ENCODE measurements at places on chromosomes 13 and 19.
A peak's percentile ranks its signal among the peaks of the same experiment; 100 is the strongest.

DNA sequence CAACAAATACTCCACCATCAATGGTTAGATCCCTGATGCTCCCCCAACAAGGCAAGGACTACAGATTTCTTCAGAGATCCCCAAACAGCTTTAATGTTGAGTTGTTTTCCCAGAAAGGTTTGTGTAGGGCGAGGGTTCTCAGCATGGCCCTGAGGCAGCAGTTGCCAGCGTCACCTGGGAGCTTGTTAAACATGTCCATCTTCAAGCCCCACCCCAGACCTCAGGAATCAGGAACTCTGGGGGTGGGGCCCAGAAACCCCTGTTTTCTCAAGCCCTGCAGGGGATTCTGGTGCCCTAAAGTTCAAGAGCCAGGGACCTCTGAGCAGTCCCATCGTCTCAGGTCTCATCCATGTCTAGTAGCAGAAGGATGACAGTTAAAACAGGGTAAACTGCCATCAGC lies 9.6 kb downstream of the EFNB2 start:
- DNase-seq = no peak

DNA sequence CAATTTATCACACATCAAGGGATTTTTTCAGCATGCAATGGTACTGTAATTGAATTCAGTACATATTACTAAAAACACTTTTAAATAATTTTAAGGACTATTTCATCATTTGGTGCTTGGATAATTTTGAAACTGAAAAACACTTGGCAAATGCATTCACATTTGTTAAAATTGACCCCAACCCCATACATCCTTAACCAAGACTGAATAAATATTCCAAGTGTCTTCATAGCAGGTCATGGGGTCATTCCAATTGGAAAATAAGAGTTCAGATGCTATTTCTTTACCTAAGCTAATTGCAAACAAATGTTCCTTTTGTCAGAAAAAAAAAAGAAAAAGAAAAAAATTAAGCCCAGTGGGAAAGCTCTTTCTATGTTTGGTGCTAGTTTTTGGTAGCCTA lies 516.4 kb upstream of the SPRY2 start:
- DNase-seq = no peak

- no peak for DNase-seq
Measured at GRCh38 chr19:29510701-29511265, 15.0 kb upstream of the VSTM2B start.

GRCh38 chr13:47553329-47553977 lies 447.6 kb downstream of the SUCLA2 start:
- DNase-seq = no peak

GRCh38 chr19:11420429-11421370 lies 1.6 kb upstream of the RGL3 start:
- DNase-seq = peak; percentile 52

GRCh38 chr13:97124915-97125809 lies 97.0 kb upstream of the MBNL2 start:
- DNase-seq = peak; percentile 87

DNA sequence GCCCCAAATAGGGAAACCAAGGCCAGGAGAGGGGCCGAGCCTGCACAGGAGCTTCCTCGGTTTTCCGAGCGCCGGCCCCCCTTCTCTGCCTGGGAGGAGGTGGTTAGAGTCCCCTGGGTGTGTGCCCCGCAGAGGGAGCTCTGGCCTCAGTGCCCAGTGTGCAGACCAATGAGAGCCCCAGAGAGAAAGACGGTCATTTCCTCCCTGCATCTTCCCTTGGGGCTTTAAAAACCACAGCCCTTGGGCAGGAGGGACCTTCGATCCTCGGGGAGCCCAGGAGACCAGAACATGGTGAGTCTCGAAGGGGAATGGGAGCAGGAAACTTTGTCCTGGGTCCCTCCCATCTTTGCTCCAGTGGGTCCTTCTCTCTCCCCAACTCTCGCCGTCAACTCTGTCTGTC lies at the start of gene C5AR1:
C5AR1 (plus strand) TSS at position 254 of the 400 bp plus-strand sequence; CDS start at position 289, 35 bp downstream.
- DNase-seq = no peak

- DNase-seq = no peak
Measured at GRCh38 chr13:67130444-67130843, 99.7 kb downstream of the PCDH9 start.

DNA sequence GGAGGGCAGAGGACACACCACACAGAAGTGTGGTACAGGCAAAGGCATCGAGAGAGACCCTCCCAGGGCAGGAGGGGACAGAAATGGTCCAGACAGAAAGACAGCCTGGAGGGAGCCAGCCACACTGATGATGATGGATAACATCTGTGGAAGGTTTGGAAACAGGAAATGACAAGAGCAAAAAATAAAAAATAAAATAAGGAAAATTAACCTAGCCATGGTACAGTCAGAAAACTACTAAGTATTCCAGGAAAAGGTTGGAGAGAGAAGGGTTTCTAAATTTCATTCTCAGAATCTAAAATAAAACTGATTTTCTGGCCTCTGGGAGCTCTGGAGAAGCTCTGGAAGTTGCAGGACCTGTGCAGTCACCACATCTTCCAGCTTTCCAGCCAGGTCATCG lies 115.2 kb upstream of the VSTM2B start:
- no peak for DNase-seq

All from fibroblast of lung (primary cell).